Activated CD8-positive, alpha-beta memory T cell treated with anti-CD3 and anti-CD28 coated beads, Interleukin-2, amount 50 U/mL, for 48 hours (primary cell): ENCODE measurements at places on chromosomes 1 and 21.

DNA sequence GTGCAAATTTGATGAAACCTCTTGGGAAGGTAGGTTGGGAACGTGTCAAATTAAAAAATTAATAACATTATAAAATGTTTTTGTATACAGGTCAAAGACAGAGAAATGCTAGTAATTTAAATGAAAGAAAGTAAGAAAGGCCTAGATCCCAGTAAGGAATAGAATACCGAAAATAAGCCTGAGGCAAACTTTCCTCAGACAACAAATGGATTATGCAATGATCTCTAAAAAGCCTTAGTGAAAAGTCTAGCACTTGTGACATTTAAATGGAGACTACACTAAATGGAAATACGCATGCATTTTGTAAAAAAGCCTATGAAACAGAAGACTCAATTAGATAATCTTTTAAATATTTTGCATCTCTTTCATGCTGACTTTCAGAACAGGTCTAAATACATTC is 138.5 kb upstream of the ZNHIT6 start:
- no peak for DNase-seq

GRCh38 chr1:99956755-99957154 is 13.0 kb upstream of the SLC35A3 start:
- no peak for DNase-seq

GRCh38 chr1:113325022-113325421 is 65.3 kb upstream of the MAGI3 start:
- DNase-seq: no peak

DNA sequence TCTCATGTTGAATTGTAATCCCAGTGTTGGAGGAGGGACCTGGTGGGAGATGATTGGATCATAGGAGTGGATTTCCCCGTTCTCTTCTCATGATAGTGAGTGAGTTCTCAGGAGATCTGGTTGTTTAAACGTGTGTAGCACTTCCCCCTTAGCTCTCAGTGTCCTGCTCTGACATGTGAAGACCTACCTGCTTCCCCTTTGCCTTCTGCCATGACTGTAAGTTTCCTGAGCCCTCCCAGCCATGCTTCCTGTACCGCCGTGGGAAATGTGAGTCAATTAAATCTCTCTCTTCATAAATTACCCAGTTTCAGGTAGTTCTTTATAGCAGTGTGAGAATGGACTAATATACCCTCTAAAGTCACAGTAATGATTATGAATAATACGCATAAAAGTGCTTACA is 248.4 kb upstream of the LRRC7 start:
- DNase-seq: no peak

GRCh38 chr1:28266920-28267322 is 7.6 kb downstream of the SESN2 start:
- DNase-seq: no peak

GRCh38 chr1:37620707-37621106 is 14.0 kb downstream of the RSPO1 start:
- no peak for DNase-seq

DNA sequence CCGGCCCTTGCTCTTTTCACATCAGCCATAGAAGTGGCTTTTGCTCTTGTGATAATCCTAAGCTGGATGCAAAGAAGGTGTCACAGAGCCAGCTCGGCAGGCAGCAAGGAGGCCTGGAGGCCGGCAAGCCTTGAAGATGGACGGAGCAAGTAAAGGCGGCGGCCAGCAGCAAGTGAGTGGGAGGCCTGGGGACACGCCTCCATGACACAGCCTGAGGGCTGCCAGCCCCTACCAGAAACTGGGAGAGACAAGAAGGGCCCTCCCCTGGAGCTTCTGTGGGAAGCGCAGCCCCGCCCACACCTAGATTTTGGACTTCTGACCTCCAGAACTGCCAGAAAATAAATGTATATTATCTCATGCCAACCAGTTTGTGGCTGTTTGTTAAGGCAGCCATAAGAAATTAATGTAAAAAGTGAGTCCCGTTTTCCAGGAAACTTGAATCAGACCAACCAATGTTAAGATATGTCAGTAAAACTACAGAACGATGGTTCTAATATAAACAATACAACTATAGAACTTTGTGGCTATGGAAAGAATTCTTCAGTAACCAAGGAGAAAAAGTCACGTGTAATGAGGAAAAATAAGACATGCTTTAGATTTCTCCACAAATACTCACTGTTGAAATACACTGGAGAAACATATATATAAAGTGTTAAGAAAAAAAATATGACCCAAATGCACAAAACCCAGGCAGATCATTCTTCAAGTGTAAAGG is 49.9 kb downstream of the BACE2 start:
- DNase-seq: no peak

- no peak for DNase-seq
These were observed 1.7 kb downstream of the NES start for GRCh38 chr1:156675210-156676113.

DNA sequence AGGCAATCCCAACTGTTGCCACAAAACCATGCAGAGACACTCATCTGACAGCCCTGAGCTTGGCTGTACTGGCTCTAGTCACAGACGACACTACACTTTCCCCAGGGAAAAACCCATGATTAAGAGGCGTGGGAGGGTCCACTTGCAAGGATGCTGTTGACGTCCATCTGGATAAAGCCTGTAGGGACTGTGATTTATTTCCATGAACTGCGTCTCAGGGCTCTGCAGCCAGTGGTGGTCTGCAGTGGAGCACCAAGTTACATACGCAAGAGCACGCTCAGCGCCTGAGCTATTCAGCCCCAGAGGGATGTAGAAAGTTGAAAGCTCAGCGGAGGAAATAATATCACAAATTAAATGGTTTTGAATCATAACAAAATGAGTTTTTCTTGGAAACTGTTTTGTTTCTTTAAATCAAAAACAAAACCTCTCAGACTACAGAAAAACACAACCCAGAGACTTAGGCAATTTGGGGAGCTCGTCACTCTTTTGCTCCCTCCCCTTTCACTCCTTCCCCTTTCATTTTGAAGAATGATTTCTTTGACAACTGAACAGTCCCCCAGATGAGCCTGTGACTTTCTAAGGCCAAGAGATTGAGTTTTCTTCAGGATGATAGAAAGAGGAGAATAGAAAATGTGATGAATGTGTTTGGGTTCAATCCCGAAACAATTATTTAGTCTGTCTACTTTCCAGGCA is 71.2 kb downstream of the NGF start:
- DNase-seq: no peak

- no peak for DNase-seq
These were observed 255.9 kb downstream of the FAF1 start for GRCh38 chr1:50704126-50704525.

DNA sequence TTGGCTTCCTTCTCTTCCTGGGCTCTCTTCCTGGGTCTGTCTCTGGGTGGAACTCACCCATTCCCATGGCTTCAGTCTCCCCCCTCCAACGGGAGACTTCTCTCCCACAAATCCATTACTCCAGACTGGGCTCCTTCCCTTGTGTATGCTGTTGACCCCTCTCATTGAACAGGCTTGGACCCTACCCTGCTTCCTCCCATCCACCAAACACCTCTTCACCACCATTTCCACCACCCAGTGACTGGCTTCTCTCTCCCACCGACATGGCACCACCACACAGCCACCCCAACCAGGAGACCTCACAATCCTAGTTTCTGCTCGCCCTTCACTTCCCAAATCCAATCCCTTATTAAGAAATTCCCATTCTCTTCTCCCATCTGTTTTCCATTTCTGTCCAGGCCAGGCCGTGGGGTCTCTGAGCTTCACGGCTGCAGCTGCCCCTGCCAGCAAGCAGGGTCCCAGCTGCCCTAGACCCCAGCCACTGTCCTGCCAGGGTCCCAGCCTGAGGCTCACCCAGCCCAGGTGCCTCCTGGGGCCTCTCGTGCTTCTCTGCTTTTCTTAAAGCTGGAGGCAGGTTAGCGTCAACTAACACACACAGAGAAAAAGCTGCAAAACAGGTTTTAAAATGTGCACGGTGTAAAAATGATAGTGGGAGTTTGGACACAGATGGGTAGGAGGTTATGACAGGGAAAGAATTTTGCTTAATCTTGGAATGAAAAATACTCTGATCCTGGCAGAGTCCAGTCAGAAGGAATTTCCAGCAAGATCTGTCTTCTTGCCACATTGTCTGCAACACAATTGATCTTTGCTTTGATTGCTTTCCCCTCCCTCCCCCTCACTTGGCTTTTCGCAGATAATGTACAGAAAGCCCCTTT is 383.8 kb upstream of the VAMP3 start:
- DNase-seq: peak; percentile 25
